ENCODE measurements at places on chromosomes 5 and 9.

DNA sequence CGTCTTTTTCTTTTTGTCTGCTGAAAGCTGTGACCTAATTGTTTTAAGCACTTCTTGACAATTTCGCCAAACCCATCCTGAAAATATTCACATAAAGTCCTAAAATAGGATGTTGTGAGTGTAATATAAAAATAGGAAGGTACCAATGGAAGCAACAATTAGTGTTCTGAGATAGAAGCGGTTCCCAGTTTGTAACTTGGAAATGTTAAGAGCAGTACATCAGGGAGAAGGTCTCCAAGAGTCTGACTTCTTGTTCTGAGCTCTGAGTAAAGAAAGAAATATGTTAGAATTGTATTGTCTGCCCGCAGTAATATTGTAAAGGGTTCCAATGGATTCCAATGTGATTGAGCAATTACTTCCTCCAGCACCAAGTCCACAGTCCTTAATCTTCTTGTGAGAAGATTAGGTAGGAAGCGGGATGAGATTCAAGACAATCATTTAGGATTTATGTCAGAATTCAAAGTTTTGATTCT lies 3.9 kb downstream of the VCAN start:
- peak; percentile 77 for DNase-seq

DNA sequence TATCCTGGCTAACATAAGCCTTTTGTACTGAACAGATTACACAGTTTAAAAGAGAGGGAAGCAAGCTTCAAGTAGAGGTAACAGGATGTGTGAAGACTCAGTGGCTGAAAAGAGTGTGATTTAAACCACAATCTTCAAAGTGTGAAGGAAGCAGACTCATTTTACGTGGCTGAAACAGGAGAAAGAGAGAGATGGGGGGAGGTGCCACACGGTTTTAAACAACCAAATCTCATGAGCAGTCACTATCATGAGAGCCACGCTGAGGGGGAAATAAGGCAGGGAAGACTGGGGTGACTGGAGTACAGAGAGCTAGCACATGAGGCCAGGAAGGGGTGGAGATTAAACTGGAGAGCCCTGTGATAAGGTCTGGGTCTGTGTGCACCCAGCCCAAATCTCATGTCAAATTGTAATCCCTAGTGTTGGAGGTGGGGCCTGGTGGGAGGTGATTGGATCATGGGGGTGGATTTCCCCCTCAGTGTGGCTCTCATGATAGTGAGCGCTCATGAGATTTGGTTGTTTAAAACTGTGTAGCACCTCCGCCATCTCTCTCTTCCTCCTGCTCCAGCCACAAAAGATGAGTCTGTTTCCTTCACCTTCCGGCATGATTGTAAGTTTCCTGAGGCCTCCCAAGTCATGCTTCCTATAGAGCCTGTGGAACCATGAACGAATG lies 318.6 kb upstream of the CD180 start:
- no peak for DNase-seq

GRCh38 chr5:175321927-175322532 lies 122.0 kb downstream of the DRD1 start:
- DNase-seq: no peak

DNA sequence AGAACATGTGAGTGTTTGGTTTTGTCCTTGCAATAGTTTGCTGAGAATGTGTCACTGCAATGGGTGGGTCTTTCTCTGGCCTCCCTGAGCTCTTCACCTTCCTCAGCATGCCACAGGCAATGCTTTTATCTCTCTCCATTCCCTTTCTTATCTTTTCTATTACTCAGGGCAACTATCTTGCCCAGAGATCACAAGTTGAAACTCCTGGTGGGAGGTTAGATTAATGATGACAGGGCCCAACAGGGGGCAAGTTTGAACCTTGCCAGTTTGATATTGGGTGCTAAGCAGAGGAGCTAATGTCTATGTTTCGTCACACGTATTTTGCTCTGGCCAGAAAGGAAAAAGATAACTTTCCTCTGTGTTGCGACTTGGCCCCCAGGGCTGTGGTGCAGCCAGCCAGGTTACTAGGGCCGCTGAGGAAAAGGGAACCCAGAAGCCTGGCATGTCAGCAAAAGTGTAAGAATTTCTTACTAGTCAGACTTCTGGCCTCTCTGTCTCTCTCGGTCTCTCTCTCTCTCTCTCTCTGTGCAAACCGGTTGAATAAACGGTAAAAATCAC lies 299.3 kb upstream of the POU5F2 start:
- no peak for DNase-seq

- DNase-seq: no peak
Measured at GRCh38 chr9:85157772-85158171, 488.2 kb downstream of the NTRK2 start.

DNA sequence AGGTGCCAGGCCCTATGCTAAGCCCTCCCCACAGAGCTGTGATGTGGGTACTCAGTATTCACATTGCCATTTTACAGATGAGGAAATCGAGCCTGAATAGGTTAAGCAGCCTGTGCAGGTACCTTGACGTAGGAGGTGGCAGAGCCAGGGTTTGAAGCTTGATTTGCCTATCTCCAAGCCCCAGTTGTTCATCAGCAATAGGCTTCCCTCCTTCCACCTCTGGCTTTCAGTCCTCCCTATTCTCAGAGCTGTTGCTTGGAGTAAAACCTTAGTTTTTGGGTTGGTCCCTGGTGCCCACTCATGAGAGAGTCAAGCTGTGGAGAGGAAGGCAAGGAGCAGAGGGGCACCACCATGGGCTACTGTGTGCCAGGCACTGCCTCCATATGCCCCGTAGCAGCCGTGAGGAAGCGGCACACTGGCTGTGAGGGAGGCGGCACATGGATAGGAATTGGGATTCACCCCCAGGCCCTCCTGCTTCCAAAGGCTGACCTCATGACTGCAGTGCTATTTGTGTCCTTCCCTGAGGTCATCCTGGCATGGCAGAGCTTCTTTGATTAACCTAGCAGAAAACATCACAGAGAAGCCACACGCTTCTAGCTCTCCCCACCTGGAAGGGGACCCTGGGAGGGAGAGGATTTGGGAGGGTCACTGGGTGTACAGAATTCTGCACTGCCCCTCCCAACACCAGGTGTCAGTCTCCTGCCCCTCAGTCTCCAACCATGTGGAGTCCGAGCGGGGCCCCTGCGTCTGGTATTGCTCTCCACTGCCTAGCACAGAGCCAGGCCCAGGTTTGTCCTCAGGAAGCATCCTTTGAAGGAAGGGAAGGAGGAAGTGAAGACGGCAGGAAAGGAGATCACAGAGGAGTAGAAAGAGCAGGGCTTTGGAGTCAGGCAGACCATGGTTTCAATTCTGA lies 109.8 kb downstream of the RGS3 start:
- DNase-seq: no peak
